ENCODE measurements at places on chromosomes 16 and 17.

GRCh38 chr16:57166451-57166850 lies 19.4 kb downstream of the PSME3IP1 start:
- no peak for DNase-seq

- DNase-seq = no peak
Observed at GRCh38 chr17:4586043-4586442, 1.7 kb downstream of the SMTNL2 start.

DNA sequence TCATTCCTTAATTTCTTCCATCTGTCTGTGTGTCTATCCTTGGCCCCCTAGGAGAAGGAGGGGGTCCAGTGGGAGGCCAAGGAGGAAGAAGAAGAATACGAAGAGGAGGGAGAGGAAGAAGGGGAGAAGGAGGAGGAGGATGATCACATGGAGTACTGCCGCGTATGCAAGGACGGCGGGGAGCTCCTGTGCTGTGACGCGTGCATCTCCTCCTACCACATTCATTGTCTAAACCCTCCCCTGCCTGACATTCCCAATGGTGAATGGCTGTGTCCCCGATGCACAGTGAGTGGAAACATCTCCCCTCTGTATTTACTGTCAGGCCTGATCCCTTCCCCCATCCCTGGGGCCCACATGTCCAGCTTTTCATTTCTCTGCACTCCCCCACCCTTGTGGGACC lies 6.3 kb downstream of the CHD3 start:
- DNase-seq = no peak

GRCh38 chr17:44398692-44399691 lies 9.5 kb upstream of the ITGA2B start:
- DNase-seq = no peak

- DNase-seq = peak; percentile 62
Observed at GRCh38 chr17:3843935-3844516, 2.0 kb downstream of the NCBP3 start.

- DNase-seq = no peak
Observed at GRCh38 chr16:69276148-69277115, 34.7 kb upstream of the VPS4A start.

DNA sequence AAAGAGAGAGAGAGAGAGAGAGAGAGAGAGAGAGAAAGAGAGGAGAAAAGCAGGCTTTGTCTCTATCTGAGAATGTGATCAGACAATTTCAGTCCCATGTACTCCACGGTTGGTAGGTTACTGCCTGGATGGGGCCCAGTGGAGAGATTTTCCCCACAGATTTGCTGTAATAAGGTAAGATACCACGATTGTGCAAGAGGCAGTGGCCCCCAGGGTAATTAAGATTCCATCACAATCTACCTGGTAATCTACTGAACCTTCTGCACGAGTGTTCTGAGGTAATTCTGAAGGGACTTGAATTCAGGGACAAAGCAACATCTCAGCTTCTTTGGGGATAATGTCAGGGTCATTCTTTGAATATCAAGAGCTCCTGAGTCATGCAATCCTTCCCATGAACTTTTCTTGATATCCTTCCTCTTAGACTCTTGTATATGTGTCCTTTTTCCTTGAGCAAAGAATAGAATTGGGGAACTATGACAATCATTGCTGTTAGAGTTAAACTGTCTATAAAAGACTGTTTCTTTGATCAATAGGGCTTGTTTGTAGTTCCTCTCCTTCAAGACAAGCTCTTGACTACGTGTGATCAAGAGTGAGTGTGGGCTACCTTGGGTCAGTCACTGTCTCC lies 306.6 kb downstream of the MAF start:
- no peak for DNase-seq

DNA sequence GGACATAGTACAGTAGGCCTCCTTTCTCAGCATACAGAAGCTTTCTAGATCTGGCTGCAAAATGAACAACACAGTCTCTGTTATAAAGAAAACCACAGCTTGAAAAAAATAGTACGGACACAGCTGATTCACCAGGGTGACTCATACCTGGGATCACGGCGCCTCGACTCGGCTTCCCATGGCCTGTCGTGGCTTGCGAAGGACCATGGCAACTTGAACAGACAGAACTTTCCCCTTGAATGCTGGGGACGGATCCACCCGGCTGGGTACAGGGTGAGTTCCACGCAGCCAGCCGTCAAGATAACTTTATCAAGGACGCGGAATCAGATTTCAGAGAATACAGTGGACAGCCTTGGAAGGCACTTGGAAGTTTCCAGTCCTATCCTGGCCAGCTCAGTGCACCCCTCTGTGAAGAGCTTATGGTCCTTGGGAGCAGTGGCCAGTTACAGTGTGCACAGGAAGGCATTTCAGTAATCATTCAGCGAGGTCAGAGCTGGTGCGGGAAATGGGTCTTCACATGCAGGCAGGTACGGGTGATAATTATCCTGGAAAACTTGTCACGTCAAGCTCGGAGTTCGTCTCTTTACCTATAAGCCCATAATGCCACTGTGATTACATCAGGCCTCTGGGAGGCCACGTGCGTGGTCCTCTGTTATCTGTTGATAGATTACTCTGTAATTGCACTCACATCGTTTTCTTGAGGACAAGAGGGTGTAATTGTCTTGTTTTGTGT lies 57.9 kb upstream of the MAF start:
- DNase-seq = no peak

DNA sequence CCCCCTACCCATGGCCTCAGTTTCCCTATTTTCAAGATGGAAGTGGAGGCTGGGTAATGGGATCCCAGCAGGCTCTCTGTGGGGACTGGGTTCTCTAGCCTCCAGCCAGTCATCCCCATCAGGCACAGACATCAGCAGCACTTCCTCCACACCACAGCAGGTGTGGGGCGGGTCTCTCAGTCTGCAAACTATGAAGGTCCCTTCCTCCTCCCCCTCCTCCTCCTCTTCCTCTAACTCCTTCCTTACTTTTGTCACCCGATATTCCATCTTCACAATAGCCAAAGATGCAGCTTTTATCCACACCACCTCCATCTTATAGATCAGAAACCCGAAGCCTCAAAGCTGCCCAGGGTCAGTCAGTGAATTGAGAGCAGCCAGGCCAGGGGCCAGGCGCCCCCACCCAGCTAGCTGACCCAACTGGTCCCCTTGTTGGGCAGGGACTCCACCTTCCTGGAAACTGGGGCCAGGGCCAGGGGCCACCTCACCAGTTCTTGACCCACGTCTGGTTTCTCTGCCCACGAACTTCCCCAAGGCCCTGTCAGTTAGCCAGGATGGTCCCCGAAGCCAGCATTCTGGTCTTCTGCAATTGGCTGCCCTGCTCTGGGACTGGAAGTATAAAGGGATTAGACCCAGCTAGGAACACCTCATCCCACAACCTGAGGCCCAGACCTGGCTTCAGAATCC lies 2.5 kb downstream of the FAM83G start:
- no peak for DNase-seq

DNA sequence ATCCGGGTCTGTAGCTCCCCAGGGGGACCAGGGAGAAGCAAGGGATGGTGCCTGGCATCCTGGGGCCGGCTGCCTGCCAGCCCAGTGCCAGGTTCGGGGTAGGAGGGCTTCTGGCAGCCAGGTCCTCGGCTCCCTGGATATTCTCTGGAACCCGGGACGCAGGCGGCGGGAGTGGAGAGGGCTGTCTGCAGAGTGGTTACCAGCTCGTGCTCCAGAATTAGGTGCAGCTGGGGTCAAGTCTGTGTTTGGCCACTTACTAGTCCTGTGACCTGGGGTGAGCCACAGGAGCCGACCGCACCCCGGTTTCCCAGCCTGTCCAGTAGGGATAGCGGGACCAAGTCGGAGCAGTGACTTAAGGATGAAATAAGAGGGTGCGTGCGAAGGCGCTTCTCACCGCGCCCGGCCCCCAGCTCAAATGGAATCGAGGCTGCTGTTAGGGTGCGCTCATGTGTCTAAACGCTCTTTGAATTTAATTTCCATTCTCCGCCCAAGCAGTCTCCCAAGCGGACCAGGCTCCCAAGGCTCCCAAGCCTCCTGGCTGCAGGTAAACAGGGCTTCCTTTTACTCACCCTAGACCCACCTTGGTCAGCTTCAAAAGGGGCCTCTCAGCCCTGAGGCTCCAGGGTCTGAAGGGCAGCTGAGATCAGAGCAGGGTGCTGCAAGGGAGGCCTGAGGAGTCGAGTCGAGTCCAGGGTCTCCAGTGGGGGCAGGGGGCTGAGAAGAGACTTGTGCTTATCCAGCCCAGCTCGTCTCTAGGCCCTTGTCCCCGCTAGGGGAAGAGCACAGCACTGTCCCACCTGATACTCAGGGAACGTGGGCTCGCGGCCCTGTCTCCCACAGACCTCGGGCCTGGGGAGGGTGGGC lies 28.3 kb upstream of the ZNF469 start:
- no peak for DNase-seq

- DNase-seq = no peak
Observed at GRCh38 chr16:719815-720446, 1.0 kb upstream of the ANTKMT start.

- DNase-seq = no peak
Observed at GRCh38 chr17:80716986-80717719, 172.5 kb downstream of the RPTOR start.

- peak; percentile 20 for DNase-seq
Observed at GRCh38 chr16:74667255-74667700, 601 bp upstream of the RFWD3 start.

- no peak for DNase-seq
Observed at GRCh38 chr16:5906351-5906750, 808.8 kb upstream of the EEF2KMT start.

DNA sequence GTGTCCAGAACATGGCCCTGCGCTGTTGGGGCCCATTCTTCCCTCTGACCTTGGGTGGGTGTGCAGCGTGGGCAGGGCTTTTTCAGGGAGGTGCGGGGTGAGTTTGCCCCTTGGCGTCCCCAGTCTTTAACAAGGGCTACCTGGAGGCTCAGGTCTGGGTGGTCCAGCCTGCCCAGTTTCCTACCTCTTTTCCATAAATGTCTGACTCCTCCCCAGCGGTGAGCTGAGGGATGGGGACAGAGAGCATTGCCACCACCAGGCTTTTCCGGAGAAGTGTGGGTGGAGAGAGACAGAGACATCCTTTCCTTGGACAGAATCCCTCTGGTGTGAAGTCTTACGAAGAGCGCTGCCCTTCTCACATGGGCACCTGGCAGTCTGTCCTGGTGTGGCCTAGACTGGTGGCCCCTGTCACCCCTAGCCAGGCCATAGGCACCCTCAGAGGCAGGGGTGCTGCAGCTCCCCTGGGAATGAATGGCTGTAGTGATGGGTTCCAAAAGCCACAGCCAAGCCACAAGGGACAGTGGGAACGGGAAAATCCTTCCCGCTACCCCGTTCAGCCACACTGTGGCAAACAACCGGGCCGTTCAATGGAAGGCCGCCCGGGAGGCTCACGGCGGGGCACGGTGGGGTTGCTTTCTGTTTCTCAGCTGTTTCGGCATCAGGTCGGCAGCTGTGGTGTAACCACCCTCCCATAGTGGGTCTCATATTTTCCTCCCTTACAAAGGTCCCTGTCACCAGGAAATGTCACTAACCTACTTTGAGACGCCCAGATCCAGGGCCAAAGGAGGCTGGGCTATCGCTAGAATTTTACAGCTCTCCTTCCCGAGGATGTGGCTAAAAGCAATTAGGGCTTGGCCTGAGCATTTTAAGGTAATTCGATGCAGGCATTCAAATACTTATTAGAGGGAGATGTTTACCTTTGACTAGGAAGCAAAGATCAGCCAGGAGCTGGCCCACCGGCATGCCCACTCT lies 61.9 kb upstream of the GSE1 start:
- DNase-seq = no peak

GRCh38 chr17:13864521-13864920 lies 204.8 kb upstream of the COX10 start:
- DNase-seq = no peak

DNA sequence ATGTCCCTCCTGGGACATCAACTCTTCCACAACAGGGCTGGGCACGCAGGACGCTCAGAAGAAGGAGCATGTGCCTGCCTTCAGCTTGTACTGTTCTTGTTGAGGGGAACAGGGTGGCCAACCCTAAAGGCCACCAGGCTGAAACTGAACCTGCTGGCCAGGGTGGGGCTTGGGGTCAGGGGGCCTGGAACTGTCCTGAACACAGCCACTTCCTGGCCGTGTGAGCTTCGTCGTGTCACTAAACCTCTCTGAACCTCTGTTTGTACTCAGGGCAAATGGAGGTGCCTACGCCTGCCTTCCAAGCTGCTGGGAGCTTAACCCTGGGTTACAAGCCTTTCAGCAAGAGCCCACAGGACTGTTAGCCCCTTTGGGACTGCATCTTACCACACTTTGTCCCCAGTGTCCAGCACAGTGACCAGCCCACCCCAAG lies 6.7 kb downstream of the ARHGAP27 start:
- DNase-seq = no peak

DNA sequence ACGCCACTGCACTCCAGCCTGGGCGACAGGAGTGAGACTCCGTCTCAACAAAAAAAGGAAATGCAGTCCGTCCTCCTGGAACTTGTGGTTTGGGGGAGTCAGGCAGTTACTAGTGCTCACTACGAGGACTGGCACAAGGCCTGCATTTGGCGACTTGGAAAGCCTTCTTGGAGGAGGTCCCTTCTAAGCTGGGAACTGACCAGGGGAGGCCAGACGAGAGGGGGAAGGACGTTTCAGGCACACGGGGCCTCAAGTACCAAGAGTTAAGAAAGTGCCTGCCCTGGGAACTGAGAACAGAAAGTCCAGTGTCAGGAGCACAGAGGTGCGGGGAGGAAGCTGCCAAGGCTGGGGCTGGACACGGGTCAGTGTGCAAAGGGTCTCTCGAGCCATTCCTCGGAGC lies 89.9 kb downstream of the ABR start:
- no peak for DNase-seq

- no peak for DNase-seq
Observed at GRCh38 chr17:8725881-8726876, 18.5 kb downstream of the CCDC42 start.

- DNase-seq = no peak
Observed at GRCh38 chr16:55116165-55116920, 185.7 kb downstream of the IRX5 start.

- DNase-seq = no peak
Observed at GRCh38 chr16:582614-583331, 7.1 kb upstream of the RAB40C start.

- no peak for DNase-seq
Observed at GRCh38 chr17:31062346-31062745, 32.4 kb upstream of the NF1 start.

DNA sequence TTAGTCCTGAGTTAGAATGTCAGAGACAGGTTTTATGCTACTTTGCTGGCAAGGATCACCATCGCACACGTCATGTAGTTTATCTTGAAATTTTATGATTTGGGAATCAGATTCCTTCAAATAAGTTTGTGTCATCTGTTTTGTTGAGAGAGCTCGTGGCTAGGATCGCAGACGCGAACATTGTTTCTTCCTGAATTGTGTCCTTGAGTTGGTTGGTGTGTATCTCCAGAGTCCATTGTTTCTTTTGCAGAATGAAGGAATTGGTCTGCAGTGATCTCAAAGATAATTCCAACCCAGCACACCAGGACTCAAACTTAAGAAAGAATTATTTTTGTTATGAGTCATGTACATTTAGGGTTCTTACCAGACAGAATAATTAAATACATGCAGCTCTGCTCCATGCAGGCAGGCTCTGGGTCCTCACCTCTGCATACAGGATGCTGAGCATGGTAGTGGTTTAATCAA lies 51.6 kb downstream of the PRKCA start:
- no peak for DNase-seq
